A673 (cell line): ENCODE measurements at places on chromosomes 2 and 18. TPM values are rescaled to one million over a fixed set of nuclear protein-coding genes. Genes with fewer than 3 reads are reported as not detected.
A peak's percentile ranks its signal among the peaks of the same experiment; 100 is the strongest.

FOXD4L1 gene
- not detected in 2 replicates for total RNA-seq

MTX2 gene
- 31.1 and 35.1 TPM in 2 replicates for total RNA-seq

SNED1 gene
- total RNA-seq = 3.0 and 5.0 TPM in 2 replicates

COL6A3 gene
- 0.86 and 2.2 TPM in 2 replicates for total RNA-seq

SH3BP4 gene
- 19.5 and 19.9 TPM in 2 replicates for total RNA-seq

INHBB gene
- total RNA-seq = 0.09 TPM in 2 replicates

ABCG8 gene
- not detected in 2 replicates for total RNA-seq

DSC2 gene
- 0.04 TPM in 1 of 2 replicates, not detected in the other for total RNA-seq

LYPD6B gene
- total RNA-seq = not detected in 2 replicates

DNA sequence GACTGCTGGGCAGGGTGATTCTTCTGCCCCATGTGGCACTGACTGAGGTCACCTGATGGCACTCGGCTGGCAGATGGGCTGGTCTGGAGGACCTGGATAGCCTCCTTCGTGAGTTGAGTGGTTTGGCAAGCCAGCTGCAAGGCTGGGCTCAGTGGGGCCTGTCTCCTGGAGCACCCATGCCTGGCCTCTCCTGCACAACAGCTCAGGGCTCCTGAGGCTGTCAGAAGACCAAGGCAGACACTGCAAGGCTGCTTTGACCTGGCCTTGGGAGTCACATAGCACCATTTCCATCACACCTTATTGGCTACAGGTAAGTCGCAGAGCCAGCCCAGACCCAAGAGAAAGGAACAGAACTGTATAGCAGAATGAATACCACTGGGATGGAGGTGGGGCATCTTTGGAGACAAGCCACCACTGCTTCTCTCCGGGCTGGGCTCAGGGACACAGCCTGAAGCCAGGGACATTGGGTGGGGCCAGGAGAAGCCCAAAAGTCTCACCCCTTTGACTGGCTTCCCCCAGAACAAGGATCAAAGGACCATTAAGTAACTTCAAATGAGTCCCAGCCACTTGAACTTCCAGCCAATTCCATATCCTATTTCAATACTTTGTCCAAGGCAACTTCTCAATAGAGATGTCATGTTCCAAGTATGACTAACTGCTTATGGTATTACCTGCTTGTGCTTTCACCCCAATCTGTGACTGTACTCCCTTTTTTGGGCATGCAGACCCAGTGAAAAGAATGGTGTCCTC lies 156.3 kb downstream of the CABLES1 start:
- no peak for DNase-seq

DNA sequence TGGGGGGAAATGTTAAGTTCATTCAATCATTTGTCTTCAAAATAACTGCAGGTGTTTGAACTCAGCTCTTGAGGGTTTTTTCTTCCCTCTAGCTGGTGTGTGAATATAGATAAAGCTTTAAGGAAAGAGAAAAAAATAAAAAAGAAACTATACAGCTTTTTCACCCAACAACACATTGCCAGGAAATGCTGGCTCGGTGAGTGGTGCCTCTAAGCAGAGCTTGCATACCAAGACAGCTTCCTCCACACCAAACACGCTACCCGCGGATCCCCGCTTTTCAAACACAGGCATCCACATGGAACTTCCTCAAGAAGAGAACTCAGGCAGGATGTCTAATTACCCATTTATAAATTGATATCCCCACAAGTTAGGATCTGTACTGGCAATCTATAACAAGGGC lies 69.8 kb upstream of the TANK start:
- DNase-seq = no peak

DNA sequence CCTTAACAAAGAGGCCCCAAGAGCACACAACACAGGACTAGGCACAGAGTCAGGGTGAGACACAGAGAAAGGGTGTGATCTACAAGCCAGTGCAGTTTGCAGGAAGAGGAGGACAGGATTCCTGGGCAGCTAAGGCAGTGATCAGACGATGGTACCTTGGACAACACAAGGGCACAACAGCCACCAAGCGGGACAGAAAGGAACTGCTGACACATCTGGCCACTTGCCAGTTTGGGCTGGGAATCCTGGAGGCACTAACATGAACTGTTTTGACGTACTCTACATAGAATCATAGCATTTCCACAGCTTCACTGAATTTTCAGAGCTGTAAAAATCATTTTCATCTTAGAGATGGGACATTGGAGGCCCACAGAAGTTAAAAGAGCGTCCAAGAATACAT lies 221.5 kb upstream of the SLC35G4 start:
- peak; percentile 81 for DNase-seq

DNA sequence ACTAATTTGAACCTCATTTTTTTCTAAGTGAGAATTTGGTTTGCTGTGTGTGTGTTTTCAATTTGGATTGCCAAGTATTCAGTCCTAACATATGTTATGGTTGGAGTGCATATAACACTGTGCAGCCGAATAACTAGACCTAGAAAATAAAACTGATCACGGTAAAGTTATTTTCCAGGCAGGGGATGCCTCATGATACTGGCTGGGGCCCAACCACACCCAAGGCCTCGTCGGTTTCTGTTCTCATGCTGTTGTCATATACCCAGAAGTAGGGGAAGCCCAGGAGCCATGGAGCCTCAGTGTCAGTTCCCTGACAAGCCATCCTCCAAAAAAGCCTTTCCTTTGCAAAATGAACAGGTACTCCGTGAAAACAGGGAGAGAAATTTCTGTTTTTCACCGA lies 160.2 kb downstream of the GBX2 start:
- no peak for DNase-seq

DNA sequence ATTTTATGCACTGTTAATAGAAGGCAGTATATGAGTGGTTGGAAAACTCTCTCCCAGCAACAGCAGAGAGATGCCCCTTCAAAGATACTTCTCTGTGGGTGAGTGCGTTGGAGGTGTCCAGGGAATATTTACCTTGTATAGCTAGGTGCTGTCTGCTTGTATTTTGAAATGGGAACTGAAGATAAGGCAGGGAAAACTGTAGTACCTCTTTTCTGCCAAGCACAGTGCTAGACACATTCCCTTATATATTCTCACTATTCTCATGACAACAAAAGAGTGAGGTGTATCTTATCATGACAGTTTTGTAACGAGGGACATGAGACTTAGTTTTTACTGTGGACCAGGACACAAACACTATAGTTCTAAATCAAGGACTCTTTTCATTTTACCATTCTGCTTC lies 2.1 kb downstream of the TTC39C start:
- no peak for DNase-seq

- no peak for DNase-seq
Measured at GRCh38 chr18:49931760-49932159, 118.4 kb upstream of the ACAA2 start.
